DMS79 (cell line): ENCODE measurements at places on chromosomes 4 and X.

- DNase-seq, result no peak
Measured at GRCh38 chr4:1030559-1030958, 19.1 kb downstream of the FGFRL1 start.

- peak; percentile 26 for DNase-seq
Measured at GRCh38 chrX:72255445-72255844, 16.6 kb upstream of the ERCC6L start.

DNA sequence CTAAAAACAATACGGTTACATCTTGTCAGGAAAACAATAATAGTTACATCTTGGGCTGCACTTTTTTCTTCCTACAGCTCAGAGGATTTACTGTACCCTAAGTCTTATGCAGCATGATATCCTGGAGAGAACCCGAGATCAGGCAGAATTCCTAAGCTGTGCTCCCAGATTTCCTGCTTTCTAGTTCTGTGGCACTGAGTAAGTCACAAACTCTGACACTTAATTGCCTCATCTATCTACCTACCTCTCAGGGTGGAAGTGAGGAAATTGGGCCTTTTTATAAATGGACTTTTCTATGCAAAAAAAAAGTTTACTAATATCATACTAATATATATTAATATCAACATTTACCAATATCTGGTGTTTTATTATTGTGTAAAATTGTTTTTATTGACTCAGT lies 438.5 kb downstream of the INPP4B start:
- no peak for DNase-seq

GRCh38 chr4:159175085-159175988 lies 72.5 kb downstream of the RAPGEF2 start:
- no peak for DNase-seq

GRCh38 chr4:187171706-187172339 lies 448.2 kb upstream of the FAT1 start:
- no peak for DNase-seq

- no peak for DNase-seq
Measured at GRCh38 chr4:94979621-94980020, 221.9 kb downstream of the BMPR1B start.

DNA sequence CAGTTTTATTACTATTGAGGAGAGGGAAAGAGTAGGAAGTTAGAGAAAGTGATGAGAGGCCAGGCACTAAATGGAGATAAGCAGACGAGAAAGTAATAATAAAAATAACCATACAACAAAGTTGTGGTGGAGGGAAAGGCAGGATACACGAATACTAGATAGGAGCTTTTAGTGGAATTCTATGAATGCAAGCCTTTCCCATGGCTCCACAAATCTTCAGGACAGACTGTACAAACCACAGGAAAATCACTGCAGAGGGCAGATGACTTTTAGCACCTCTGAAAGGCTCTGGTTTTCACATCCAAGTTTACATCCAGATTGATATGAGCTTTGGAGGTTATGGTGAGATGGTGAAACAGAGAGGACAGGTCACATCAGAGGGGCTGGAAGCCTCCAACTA lies 41.5 kb downstream of the TNIP3 start:
- no peak for DNase-seq

GRCh38 chr4:61938250-61938846 lies 738.2 kb downstream of the ADGRL3 start:
- no peak for DNase-seq

- DNase-seq, result no peak
Measured at GRCh38 chr4:31655328-31655727, 935.2 kb downstream of the PCDH7 start.

DNA sequence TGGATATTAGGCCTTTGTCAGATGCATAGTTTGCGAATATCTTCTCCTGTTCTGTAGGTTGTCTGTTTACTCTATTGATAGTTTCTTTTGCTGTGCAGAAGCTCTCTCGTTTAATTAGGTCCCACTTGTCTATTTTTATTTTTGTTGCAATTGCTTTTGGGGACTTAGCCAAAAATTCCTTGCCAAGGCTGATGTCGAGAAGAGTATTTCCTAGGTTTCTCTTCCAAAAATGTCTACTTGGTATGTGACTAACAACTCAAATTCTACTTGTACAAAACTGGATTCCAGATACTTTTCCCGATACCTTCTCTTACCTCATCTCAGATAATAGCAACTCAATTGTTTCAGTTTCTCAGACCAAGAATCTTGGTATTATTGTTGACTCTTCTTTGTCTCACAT lies 142.4 kb upstream of the GLRA2 start:
- no peak for DNase-seq

- DNase-seq, result no peak
Measured at GRCh38 chr4:13865871-13866669, 238.5 kb upstream of the BOD1L1 start.

DNA sequence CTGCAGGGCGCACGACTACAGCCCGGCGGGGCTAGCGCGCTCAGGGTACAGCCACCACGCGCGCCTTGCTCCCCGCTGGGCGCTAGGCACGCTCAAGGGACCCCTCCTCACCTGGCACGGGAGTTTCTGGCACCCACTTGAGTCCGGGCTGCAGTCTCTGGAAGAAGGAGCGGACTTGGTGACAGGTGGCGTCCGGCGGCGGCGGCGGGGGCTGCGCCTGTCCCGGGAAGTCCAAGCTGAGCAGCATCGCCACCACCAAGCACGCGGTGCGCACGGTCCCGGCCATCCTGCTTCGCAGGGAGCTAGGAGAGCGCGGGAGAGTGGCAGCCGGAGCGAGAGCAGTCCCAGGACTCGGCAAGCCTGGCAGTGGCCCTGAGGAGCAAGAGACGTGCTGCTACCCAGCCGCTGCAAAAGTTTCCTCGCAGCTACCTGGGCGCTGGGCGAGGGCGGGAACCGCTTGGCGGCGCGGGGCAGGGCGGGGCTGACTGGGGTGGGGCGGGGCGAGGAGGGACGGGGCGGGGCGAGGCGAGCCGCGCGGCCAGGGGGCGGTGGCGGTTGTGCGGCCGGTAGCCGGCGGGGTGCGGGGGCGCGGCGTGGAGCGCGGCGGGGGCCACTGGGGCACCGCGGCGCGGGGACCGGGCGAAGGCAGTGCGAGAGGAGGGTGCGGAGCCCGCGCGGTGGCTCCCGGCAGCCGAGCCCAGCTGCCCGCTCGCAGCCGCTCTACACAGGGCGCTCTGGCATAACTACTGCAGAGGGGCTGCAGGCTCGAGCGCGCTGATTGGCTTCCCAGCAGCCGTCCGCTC lies at the start of gene GPC3:
TSS of gene GPC3 (minus strand) at position 431 of the 803 bp plus-strand sequence.
- DNase-seq, result no peak

- DNase-seq, result peak; percentile 21
Measured at GRCh38 chr4:122073615-122074014, 78.5 kb upstream of the BLTP1 start.

GRCh38 chr4:165332502-165332901 lies 5.0 kb downstream of the MSMO1 start:
- DNase-seq, result no peak

- DNase-seq, result peak; percentile 47
Measured at GRCh38 chrX:52363247-52363883, 5.5 kb upstream of the XAGE2 start.

GRCh38 chrX:107628662-107629539 lies 591 bp downstream of the PRPS1 start:
- DNase-seq, result peak; percentile 3

DNA sequence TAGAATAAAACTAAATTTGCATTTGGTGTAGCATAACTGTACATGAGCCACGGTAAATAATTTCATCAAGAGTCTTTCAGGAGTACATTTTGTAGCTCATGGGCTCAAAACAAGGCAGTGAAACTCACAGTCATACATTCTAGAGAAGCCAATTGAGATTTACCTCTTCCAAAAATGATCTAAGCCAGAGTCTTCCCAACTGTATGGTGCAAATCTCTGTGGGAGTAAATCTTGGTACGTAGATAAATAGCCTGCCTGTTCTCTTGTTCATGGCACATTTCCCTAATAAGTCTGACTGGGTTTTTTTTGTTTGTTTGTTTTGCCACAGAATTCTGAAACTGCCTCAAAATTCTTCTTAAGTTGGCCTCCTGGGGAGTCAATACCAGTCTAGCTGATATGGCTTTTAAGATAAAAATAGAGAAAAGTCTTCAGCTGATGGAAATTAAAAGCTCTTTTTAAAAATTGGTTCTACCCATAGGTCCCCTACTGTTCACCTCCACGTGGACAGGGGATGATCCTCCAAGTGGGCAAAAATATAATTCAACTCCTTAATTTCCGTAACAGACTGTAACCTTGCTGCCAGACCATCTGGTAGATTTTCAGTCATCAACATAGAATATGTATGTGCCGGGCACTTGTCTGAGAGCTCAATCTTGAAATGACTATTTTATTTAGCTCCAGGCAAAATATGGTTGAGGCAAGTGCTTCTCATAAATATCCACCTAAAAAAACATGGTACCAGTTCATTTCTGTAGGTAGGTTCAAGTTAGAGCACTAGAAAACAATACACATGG lies 365.4 kb downstream of the PDHA2 start:
- no peak for DNase-seq

GRCh38 chr4:21554066-21554465 lies 394.5 kb downstream of the KCNIP4 start:
- DNase-seq, result no peak

DNA sequence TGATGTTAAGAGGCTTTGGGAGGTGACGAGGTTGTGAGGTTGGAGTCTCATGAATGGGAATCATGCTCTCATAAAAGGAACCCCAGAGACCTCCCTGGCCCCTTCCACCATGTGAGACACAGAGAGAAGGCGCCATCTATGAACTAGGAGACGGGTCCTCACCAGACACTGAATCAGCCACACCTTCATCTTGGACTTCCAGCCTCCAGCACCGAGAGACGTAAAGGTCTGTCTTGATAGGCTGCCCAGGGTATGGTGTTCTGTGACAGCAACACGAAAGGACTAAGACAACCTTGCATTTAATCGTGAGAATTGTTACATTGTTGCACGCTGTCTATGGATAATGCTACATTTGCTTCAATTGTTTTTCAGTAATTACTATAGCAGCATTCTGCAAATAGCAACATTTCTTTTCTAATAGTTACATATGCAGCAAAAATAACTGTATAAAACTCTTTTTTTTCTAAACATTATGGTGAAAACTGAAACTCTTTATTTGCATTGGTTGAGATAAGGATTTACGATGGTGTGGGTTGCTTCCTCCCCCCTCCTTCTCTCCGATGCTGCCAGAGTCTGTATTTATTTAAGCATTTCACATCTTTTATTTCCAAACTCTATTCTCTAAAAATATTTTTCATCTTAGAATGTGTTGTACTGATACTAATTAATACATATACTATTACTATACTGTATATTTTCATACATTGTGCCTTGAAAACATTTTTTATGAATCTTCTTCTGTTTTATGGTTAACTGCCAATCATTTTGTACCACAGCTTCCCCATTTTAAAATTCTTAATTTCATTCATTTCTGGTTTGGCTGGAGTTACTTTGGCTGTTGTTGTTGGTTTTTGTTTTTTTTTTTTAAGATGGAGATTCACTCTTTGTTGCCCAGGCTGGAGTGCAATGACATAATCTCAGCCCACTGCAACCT lies 26.4 kb upstream of the AKAP17A start:
- DNase-seq, result no peak

GRCh38 chrX:120790118-120790517 lies 85.5 kb downstream of the CT47B1 start:
- DNase-seq, result no peak

GRCh38 chrX:40120838-40121580 lies 23.3 kb upstream of the BCOR start:
- DNase-seq, result peak; percentile 37

DNA sequence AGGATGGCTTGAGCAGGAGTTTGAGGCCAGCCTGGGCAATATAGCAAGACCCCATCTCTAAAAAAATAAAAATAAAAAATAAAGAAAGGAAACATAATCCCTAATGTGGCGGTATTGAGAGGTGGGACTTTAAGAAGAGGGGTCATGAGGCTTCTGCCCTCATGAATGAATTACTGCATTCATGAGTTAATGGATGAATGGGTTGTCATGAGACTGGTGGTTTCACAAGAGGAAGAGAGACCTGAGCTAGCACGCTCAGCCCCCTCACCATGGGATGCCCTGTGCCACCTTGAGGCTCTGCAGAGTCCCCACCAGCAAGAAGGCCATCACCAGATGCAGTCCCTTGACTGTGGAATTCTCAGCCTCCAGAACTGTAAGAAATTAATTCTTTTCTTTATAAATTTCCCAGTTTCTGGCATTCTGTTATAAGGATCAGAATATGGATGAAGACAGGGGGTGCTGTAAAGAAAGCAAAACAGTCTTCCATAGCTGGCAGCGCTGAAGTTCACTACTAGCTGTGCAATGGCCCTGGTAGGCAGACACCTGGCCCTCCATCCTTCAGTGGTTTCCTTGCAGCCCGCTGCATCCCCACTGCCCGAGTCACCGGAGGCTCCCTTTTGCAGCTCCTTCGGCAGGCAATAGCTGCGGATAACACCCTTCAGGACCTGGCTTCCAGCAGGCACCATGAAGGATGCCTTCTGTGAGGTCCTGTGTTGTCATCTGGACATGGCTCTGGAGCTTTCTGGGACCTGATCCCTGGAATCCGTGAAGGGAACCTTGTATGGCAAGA lies 44.8 kb upstream of the NSG1 start:
- DNase-seq, result no peak

DNA sequence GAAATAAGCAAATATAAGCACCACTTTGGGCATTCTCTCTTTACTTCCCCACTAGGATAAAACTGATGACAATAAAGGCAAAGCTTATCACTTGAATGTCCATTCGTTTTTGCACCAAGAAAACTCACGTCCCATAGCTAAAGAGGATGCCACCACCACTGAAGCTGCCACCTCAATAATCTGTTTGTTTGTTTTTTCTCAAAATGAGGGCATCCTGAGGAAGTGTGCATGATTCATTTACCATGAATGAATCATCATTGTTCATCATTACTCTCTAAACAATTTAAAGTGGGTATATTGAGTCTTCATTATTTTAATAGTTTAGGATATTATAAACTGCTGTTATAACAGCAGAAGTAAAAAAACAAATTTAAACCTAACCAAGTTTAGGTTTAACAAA lies 168.2 kb downstream of the DCTD start:
- no peak for DNase-seq

DNA sequence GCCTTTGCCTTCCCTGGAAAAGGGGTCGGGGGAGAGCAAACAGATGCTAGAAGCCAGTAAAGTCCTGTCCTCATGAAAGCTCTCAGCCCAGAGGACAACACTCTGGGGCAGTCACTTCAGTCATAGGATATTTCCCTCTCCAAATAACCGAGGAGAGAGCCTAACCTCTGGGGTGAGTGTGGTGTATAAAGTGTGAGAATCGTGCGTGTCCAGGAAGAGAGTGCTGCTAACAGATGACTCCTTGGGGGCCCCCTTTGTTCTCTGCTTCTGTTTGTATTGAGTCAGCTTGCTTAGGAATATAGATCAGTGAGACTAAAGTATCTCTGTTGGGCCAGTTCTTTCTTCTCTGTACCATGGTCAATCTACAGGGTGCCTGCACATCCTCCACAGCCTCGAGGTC lies 247.2 kb downstream of the PALLD start:
- no peak for DNase-seq
